ENCODE measurements at places on chromosomes 12 and 14. TPM values are rescaled to one million over a fixed set of nuclear protein-coding genes. Genes with fewer than 3 reads are reported as not detected.
A peak's percentile ranks its signal among the peaks of the same experiment; 100 is the strongest.

- no peak for DNase-seq
Observed at GRCh38 chr12:94697631-94698030, 47.3 kb upstream of the TMCC3 start.

GRCh38 chr12:46210873-46211439 is 57.9 kb downstream of the SLC38A1 start:
- DNase-seq: no peak

- no peak for DNase-seq
Observed at GRCh38 chr14:57865403-57866198, at the start of gene SLC35F4. TSS of gene SLC35F4 (minus strand) at chr14:57866092.

DNA sequence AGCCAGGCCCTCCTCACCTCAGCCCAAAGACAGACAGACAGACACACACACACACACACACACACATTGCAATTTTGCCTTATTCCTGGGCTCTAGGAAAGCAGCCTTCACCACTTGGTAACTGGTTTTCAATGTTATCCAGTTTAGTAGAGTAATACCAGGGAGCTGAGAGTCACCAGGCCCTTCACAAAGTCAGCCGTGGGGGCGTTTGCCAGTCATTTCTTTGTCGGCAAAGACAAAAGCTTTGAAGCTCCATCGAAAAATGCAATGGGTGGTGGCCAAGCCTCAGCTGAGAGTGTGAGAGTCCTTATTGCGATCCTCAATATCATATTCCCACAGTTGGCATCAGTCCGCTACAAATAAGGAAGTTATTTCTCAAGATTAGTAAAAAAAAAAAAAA is 8.1 kb upstream of the KCNA5 start:
- DNase-seq: no peak

DNA sequence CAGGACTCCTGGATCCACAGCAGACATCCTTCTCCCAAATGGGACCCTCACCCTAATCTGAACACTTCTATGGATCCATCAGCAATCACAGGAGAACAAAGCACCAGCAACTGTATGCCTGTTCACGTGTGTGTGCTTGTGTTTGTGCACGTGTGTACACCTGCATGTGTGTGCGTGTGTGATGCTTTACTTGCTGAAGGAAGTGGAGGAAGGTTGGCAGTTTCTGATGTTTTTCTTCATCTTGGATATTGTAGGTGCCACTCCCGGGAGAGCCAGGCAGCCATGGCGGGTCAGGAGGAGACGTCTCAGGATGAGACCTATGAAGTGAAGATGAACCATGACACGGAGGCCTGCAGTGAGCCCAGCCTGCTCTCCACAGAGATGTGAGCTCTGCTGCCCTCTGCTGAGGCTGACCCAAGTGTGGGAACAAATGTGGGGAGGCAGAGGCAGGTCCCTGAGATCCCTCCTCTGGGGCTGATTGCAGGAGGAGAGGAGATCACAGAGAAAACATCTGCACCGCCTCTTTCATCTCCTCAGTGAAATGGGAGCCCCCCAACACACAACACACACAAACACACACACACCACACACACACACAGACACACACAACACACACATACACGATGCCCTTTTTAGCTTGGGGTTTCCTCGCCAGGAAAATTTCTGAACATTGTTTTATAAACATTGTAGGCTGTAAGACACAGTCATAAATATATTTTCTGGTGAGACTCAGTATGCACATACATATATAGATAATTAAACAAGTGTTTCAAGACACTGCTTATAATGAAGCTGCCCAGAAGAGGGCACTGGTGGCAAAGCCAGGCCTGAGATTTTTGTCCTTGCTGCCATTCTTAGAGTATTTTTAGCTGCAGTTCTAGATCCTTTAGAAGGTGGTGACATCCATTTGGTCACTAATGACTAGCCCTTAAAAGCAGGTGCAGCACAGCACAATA is 112.2 kb upstream of the FKBP4 start:
- peak; percentile 74 for DNase-seq

DNA sequence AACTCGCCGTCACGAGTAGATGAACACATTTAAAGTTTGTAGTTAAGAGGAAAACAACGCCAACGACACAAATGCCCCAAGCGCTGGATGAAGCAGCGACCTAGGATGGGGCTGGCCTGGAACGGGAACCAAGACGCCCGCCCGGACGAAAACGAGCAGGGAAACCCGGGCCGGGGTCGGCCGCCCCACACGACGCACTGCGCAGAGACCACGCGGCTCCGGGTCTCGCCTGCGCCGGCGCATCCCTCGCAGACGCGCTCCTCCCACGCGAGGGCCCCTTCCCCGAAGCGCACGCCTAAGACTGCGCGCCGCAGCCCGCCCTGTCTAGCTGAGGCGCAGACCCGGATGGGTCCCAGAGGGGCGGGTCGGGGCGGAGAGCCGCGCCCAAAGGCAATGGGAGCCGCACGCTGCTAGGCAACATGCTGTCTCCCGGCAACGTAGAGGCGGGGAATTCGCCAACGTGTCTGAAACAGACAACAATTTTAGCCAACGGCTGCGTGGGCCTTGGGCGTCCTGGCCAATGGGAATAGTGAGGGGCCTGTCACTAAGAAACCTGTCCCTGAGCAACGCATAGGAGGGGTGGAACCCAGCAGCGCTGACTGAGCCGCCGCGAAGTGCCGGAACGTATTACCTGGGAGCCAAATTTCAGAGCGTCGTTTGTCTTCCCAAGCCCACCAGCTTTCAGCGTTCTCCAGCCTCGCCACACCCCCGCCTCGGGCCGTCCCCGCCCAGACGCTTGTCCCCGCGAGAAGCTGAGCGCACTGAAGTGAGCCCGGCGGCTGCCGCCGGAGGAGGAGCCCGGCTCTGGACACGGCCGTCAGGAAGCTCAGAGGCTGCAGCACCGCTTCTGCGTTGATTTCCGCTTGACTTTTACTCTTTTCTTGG is 21.0 kb upstream of the CHFR start:
- DNase-seq: peak; percentile 98

- DNase-seq: no peak
Observed at GRCh38 chr12:116332705-116333380, 55.4 kb upstream of the MED13L start.

DNA sequence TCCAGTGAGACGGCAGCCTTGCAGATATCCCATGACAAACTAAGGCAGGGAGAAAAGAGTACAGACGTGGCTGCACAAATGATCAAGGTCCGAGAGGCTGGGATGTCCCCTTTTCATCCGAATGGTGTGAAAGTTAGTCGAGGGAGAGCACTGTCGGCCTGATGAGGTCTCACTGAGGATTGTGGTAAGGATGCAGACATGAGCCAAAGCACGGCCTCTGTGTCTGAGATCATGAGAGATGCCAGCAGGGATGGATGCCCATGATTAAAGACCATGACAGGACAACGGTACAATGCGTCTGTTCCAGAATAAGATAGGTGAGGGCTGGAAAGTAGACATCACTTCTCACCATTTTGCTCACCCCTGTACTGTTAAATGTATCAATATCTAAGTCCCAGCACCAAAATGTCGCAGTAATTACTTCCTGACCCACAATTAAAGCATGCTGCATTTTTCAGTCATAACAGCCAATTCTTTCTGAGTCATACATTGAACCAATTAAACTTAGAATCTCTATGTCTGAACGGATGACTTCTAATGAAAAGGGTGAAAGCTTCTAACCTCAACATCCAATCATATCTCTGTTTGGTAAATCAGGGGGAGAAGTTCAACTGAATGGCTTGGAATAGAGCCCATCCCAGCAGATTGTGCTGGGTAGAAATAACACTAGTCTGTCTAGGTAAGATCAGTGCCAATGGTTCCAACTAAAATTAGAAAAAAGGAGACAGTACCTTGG is 249.6 kb upstream of the SOX5 start:
- DNase-seq: no peak

GRCh38 chr12:53676656-53677015 is 753 bp upstream of the ATP5MC2 start:
- DNase-seq: peak; percentile 30

DNA sequence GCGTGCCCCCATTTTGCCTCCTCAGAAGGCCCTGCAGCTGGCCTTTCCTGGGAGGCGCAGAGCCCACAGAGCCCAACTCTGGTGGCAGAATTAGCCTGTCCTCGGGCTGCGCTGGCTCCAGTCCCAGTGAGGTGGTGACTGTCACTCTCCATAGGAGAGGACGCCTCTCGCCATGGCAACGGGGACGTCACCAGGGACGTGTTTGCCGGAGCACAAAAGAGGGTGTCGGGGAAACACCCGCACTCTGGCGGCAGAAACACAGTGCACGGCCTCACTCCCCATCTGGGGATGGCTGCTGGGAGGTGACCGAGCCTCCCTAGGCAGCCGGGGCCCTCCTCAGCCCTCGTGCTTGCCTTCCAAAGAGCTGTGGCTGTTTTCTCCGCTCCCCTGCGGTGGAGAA is 50.2 kb upstream of the NCOR2 start:
- no peak for DNase-seq

DNA sequence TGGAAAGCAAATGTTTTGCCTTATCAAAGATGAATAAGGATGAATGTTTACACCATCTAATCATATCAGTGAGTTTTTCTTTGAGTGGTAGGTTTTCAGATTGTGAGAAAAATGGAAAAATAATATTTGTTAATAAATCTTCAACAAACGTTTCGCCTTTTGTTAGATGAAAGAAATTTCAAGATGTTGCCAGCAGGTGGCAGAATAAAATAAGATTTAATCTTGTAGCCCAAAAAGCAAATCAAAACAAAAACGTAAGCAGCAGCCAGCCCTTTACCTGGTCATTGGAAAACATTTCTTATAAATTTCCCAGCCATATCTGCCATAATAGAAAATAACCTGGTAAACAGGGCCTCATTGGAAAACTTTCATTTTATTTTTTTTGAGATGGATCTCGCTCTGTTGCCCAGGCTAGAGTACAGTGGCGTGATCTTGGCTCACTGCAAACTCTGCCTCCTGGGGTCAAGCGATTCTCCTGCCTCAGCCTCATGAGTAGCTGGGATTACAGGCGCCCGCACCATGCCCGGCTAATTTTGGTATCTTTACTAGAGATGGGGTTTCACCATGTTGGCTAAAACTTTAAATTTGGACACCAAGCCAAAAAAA is 15.4 kb upstream of the TMEM120B start:
- peak; percentile 62 for DNase-seq

TIGAR gene
- total RNA-seq: 15.8 TPM

PPP1R1A gene
- total RNA-seq: not detected

SLC17A8 gene
- total RNA-seq: not detected

GARIN6 gene
- total RNA-seq: not detected

AMHR2 gene
- not detected for total RNA-seq

NEMF gene
- total RNA-seq: 75.6 TPM

KCNA5 gene
- not detected for total RNA-seq

Measured in activated CD8-positive, alpha-beta T cell treated with anti-CD3 and anti-CD28 coated beads, Interleukin-2, amount 10 ng/mL, durations not matched to agents 7 days and 5 days (primary cell).